Midbrain (tissue), 1 donor: ENCODE measurements at places on chromosomes 5 and 9.

DNA sequence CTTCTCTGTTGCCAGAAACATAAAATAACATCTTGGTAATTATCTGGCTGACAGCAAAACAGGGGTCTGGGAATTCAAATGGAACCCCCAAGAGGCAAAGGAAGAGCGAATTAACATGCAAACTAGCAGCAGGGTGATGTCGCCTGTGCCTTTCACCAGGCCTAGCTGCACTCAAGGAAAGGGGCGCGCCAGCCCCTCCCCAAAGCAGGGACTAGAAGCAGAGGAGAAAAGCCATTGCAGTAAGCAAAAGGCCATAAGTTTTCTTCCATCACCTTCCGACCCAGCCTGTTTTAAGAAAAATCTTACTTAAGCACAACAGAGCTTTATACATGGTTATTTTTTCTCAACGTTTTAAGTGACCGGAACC is 539 bp downstream of the POC5 start:
- DNase-seq: no peak

- DNase-seq: peak; percentile 31
These were observed 667.2 kb upstream of the ZNF608 start for GRCh38 chr5:125413496-125414274.

DNA sequence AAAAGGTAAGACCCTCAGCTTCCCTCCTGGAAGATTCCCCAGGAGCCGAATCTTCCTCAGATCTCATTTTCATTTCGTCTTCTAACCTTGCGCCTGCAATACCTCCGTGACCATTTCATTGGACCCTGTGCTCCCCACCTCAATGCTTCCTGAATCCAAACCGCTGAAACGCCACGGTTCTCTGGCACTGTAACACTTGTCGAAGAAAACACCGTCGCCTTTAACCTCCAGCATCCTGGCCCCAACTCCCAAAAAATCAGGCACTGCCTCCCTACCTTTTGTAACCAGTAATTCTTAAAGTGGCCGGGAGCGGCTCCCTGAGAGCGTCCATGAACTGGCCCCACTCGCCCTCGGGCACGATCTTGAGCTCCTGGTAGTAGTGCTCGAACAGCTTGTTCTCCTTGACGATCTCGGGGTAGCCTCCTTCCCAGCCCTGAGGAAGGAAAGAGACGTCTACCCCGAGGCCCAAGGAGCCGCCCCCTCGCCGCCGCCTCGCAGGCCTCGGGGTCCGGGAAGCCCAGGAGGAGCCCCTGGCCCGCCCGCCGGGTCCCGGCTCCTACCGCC is 438 bp downstream of the NSUN2 start:
- DNase-seq: no peak

- DNase-seq: no peak
These were observed 479.9 kb downstream of the KDM4C start for GRCh38 chr9:7237473-7238246.

GRCh38 chr9:136242918-136243525 is 2.6 kb downstream of the QSOX2 start:
- DNase-seq: no peak

DNA sequence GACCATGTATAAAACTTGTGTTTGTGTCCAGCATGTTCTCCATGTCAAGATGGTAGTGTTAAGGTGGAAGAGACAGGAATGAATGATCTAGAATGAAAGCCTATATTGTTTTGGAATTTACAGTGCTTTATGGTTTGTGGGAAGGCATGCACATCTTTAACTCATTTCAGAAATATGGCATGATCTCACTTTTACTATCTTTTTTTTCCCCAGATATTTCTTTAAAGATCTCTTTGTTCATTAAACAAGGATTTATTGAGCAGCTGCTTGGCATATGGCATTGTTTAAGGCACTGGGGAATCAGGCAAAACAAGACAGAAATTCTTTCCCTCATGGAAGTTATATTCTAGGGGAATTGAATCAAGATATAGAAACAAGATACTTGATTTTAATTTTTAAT is 51.7 kb downstream of the SLC12A2 start:
- no peak for DNase-seq

DNA sequence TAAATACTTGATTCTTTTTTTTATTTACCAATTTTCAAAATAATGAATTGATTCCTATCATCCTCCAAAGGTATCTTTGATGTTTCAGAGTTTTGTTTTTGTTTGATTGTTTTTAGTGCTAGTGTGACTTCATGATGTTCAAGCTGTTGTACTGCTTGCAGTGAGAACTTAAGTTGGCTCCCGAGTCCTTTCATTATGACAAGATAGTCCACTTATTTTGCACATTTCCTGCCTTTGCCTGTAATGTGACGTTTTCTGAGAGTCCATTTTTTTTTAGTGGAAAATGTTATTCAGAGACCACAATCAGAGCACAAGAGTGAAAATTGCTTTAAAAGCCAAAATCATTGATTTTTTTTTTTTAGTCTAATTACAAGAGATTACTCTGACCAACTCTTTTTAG is 60.1 kb upstream of the FCHO2 start:
- no peak for DNase-seq

DNA sequence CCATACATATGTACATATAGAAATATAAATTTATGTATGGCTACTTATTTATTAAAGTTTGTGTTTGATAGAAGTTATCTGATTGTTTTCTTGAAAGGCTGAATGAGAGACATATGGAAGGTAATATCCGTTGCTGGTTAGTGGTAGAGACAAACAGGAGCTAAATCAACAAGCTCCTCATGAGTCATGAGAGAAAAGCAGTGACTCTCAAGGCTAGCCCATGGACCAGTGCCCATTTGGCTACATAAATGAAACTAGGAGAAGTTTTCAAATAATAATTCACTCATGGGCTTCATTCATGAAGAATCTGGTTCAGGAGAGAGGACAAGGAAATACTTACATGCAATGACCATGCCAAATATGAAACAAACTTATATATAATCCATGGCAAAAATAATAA is 504.5 kb upstream of the ITGA1 start:
- no peak for DNase-seq

DNA sequence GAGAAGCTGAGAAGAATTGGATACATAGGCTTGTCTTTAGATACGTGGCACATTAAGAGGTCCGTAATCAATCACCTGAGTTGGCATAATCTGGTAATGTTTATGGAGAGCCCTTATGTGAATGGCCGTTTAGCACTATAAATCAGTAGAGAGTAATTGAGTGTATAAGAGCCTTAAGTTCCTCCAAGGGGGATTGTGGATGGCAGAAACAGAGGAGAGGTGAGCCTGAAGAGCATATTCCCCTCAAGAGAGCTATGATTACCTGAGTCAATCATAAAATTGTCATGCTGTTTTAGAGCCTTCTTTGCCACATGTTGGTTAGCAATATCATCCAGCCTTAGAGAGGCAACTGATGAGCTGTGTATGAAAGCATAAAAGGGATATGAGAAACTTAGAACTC is 58.8 kb downstream of the FOCAD start:
- no peak for DNase-seq

DNA sequence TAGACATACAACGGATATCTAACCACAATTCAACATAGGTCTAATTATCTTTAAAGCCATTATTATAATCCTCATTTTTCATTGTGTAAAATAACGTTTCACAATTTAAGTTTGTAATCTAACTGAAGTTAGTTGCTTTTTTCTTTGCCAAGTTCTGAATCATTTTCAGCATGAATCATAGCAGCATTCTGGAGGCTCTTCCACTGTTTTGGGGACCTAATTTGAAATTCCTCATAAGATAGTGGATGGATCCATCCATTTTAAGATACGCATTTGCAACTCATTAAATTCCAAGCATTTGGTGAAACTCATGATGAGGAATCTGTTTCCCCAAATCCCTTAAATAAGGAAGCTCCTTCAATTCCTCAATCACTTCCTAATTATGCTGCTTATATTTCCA is 447.1 kb upstream of the CDH10 start:
- no peak for DNase-seq

- no peak for DNase-seq
These were observed 40.4 kb downstream of the C5 start for GRCh38 chr9:121009650-121010049.

DNA sequence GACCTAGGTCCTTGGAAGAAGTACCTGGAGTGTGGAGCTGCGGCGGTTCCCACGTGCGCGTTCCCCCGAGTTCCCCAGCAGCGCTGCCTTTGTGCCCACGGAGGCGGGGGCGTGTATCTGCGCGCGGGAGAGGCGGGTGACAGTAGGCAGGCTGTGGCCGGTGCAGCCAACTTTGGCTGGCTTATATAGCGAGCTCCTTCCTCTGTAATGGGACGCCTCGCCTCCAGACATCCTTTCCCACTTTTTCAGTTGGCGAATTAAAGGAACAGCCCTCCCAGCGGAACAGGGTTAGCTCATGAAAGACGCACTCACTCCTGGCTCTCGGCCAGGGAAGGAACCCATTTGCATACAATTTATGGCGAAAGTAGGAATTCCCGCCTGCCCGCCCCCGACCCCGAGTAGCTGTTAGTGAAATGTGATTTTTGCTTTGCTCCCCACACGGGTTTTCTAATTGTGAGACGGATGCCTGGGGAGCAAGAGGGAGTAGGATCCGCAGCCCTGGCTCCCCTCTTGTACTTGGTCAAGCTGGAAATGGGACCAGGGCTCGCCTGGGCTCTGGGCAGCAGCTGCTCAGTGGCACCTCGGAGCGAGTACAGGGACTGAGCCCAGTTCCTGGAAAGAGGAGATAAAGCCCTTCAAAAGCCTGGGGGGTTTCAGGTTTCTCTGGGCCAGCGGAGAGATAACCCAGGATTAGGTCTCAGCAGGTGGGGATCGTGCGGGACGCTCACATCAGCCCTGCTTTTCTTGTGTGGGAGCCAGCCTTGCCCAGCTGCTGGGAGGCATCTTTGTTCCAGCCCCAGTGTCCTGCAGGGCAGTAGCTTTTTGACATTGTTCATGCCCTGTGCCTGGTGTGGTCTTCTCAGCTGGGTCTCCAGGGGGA is at the start of gene TNC:
Gene TNC (minus strand): TSS at position 159 of the 880 bp plus-strand sequence. CDS start 27,139 bp downstream, outside the sequence.
- peak; percentile 37 for DNase-seq

GRCh38 chr9:94855903-94856302 is 129.4 kb downstream of the AOPEP start:
- no peak for DNase-seq
